ENCODE measurements at places on chromosomes 2 and 18.

GRCh38 chr2:233604826-233605225 is 12.6 kb upstream of the UGT1A8 start:
- no peak for DNase-seq

DNA sequence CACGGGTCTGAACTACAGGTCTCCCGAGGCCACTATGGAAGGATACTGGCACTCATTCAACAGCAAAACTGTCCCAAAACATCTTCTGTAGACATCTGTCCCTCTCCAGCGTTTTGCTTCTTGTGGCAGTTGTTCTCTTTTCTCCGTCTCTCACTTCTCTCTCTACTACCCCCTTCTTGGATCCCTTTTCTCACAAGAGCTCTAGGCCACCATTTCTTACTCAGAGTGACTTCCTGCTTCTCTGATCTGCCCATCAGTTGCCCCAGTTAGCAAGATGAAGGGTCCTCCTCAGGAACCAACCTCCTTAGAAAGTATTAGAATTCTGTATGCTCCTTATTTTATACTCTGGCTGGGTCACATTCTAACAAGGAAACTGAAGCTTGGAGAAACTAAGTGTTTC is 32.6 kb downstream of the BCL2 start:
- DNase-seq, result no peak

- DNase-seq, result no peak
Observed at GRCh38 chr2:8477552-8478470, 204.0 kb upstream of the ID2 start.

DNA sequence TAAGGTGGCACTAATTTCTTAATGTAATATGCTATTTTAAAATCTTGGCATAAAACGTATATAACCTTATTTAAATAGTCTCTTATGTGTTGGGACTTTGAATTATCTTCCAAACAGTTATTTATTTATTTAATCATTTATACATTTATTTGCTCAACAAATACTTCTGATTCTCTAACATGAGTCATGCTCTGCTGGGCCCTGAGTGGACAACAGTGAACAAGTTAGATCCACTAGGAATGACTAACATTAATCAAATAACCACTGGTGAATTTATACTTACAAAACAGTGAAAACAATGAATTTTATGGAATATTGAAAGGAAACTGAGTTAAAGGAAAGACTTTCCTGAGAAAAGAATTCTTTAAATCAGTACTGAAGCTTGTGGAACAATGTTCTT is 1257.2 kb upstream of the CHAC2 start:
- DNase-seq, result no peak

- DNase-seq, result no peak
Observed at GRCh38 chr2:9707008-9707407, 76.2 kb upstream of the YWHAQ start.

DNA sequence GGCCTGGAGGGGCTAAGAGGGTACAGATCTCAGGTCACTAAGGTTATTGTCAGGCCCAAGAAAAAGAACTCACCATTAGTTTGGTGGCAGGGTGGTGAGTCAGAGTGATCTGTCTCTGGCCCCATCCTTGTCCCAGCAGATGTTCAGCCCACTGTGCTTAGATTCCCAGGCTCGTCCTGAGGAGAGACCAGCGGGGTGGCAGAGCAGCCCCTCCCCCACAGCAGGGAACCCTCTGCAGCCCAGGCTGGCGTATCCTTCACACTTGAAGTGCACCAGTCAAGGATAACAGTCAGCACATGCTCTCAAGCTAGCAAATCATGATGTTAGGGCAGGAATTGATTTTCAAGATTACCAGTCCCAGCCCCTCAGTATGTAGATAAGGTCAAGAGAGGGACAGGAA is 43.1 kb downstream of the TMEM185B start:
- DNase-seq, result no peak

- no peak for DNase-seq
Observed at GRCh38 chr18:22844190-22844589, 88.9 kb upstream of the RBBP8 start.

- no peak for DNase-seq
Observed at GRCh38 chr2:16665748-16666448, at the start of gene CYRIA. Gene CYRIA (minus strand): TSS chr2:16665834. CDS start chr2:16588119, 77,715 bp downstream.

- peak; percentile 75 for DNase-seq
Observed at GRCh38 chr18:24075767-24076597, 61.4 kb downstream of the TTC39C start.

DNA sequence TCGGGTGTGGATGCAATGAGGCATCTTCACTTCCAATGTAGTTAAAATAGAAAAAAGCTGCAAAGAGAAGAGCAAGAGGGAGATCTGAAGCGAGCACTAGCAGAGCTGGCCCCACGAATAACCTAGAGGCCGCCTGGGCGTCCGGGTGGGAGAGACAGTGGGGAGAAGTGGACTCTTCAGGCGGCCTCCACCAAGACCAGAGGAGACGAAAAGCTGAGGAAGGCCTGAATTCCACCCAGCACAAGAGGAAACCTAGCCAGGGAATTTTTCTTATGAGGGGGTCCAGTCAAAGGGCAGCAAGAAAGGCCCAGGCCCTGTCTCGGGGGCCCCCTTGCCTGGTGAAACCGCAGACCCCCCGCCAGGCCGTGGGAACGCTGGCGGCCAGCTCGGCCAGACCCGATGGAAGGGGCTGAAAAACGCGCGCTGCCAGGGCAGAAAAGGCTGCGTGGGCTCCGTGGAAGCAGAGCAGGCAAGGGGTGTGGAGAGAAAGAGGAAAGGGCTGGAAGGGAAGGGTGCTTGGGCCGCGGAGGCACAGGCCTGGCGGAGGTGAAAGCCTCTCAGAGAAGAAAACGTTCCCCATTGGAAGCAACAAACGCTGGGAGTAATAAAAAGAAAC is 69.2 kb downstream of the KCTD1 start:
- DNase-seq, result no peak

DNA sequence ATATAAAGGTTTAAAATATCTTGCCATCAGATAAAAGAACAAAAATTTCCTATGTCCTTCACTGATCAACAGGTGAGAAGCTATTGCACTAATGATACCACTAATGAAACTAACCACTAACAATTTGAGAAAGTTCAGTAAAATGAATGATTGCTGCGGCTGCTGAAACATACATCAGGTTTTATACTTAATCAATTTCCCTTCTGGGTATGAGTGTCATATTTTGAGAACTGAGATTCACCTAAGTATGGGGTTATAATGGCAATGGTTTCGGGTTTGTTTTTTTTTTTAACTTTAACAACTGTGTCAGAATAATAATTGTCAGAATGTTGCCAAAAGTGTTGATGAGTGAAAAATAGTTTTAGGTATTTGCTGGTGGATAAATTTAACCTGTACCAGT is 151.3 kb upstream of the SLC39A10 start:
- no peak for DNase-seq

DNA sequence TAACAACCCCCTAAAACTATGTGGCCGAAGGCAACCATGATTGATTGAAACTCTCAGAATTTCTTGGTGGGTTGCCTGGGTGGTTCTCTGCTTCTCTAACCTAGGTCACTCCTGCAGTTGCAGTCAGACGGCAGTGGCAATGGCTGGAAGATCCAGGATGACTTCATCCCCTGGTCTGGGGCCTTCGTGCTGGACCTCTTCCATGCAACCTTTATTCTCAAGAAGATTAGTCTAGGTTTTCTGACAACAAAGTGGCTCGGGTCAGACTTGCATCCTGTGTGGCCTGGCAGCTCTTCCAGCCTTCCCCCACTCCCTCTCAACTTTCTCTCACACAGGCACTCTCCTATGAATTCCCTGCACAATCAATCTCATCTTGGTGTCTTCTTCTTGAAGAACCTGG is 76.4 kb downstream of the METTL4 start:
- no peak for DNase-seq

Measured in HT-29 (cell line).